ENCODE measurements at places on chromosomes 3 and 15.

GRCh38 chr3:98519351-98519750, 3.4 kb downstream of the CLDND1 start:
- DNase-seq, result no peak

DNA sequence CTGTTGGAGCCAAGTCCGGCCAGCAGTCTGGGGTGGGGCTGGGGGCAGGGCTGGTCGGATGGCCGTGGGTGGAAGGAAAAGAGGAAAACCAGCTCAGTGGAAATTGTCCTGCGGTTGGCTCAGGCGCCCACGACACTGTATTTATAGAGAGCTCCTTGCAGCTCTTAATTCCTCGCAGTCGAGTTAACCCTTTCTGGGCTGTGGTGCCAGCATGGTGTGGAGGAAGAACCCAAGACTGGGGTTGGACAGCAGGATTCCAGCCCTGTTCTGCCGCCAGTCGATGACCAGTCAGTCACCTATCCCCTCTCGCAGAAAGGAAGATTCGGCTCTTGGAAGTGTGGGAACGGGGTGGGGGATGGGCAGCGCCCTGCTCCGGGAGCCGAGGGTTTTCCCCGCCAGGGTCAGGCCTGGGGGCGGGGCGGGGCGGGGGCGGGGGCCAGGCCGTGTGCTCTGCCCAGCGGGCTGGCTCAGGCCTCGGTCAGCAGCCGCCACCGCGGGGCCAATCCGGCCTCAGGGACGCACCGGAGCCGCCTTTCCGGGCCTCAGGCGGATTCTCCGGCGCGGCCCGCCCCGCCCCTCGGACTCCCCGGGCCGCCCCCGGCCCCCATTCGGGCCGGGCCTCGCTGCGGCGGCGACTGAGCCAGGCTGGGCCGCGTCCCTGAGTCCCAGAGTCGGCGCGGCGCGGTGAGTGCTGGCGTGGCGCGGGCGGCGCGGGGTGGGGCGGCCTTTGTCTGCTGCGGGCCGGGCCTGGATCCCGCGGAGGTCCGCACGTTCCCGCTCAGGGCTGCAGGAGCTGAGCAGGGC, at the start of gene CD276:
CD276 (plus strand) TSS at position 607 of the 804 bp plus-strand sequence. CDS start 15,257 bp downstream, outside the sequence.
- DNase-seq, result no peak

- no peak for DNase-seq
These were observed 19.6 kb upstream of the CHMP2B start for GRCh38 chr3:87207460-87207859.

GRCh38 chr15:70262591-70263274, 165.0 kb upstream of the TLE3 start:
- DNase-seq, result no peak

GRCh38 chr3:12835052-12835665, 6.2 kb downstream of the RPL32 start:
- DNase-seq, result no peak

- DNase-seq, result peak; percentile 21
These were observed 34.3 kb downstream of the CRTC3 start for GRCh38 chr15:90564051-90564450.

GRCh38 chr15:71096676-71097075, 18.6 kb upstream of the THSD4 start:
- DNase-seq, result no peak

DNA sequence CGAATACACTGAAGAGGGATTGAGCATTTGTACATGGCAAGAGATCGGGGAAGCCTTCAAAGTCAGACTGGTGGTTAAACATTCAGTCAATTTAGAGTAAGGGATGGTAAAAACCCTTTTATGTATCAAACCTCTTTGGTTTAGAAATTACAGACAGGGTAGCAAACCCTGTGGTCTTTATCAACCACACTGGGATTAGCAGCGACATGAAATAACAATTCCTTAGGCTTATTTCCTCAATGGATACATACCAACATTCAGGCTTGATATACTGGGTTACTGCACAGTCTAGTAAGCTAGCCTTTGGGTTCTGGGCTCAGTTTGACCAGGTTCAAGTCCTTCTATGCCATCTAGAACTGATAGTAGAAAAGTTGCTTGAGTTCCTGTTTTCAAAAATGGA, 127.4 kb downstream of the THRB start:
- DNase-seq, result no peak

- DNase-seq, result no peak
These were observed 66.4 kb downstream of the SCN5A start for GRCh38 chr3:38582941-38583645.

- no peak for DNase-seq
These were observed 15.2 kb downstream of the PHLDB2 start for GRCh38 chr3:111874177-111874820.

- DNase-seq, result no peak
These were observed 34.9 kb downstream of the SMAD3 start for GRCh38 chr15:67100124-67100791.

DNA sequence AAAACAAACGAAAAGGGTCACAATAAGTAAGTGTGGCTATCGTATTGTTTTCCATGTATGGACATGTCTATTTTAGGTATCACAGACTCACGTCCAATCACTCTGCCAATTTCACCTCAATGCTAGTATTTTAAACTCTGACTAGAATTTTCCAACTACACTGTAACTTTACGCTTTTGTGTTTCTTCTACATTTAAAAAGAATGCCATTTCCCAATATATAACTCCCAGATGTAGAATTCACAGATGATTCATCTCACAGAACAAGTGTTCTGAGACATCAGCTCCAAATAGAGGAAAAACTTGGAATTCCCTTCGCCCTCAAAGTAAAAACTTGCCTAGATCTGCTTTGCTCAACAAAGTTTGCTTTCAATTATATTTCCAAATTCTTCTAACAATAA, 14.2 kb downstream of the LRIG1 start:
- no peak for DNase-seq

- DNase-seq, result no peak
These were observed 76.5 kb downstream of the HMG20A start for GRCh38 chr15:77497110-77497737.

GRCh38 chr3:49399461-49399860, 12.3 kb downstream of the RHOA start:
- DNase-seq, result no peak

DNA sequence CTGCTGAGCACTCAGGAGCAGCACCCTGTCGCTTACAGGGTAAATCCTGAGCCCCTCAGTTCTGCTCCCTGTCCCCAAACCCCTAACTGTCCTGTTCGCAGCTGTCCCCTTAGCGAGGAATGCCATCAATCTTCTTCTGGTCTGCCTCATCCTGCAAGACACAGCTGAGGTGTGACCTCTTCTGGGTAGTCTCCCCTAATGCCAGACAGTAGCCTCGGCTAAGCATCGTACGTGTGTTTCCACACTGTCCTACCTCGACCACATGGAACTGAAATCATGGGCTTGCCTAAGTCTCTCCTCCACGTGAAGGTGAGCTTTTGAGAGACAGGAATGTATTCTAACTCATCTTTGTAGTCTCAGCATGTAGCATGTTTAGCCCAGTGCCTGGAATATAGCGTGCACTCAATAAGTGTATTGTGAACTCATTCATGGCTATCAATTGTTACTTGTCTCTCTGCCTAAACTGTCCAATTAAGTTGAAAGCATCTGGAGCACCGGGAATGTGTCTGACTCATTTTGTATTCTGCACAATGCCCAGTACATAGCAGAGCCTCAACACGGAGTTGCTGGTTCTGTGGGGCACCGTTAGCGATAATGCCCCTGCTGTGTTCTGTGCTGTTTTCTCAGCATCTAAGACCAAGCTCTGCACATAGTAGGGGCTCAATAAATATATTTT, 90.2 kb downstream of the HES1 start:
- no peak for DNase-seq

- DNase-seq, result no peak
These were observed 39.6 kb downstream of the ZNF860 start for GRCh38 chr3:32021155-32021554.

GRCh38 chr15:74443100-74443909, 9.5 kb upstream of the SEMA7A start:
- DNase-seq, result no peak

- no peak for DNase-seq
These were observed 654.0 kb upstream of the NR2F2 start for GRCh38 chr15:95676500-95676899.

- DNase-seq, result no peak
These were observed 65.7 kb downstream of the SLC12A8 start for GRCh38 chr3:125146626-125147490.

DNA sequence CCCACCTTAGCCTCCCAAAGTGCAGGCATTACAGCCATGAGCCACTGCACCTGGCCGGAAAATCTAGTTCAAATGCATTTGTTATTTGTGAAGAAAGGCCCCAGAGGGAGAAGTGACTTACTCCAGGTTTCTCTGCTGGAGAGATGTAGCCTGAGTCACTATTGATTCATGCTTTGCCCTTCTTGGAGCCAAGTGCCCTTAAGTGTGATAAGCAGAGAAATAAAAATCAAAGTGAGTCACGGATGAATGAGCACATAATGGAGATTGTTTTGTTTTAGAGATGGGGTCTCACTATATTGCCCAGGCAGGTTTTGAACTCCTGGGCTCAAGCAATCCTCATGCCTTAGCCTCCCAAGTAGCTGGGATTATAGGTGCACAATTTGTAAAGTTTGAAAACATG, 33.1 kb downstream of the CDC25A start:
- DNase-seq, result no peak

DNA sequence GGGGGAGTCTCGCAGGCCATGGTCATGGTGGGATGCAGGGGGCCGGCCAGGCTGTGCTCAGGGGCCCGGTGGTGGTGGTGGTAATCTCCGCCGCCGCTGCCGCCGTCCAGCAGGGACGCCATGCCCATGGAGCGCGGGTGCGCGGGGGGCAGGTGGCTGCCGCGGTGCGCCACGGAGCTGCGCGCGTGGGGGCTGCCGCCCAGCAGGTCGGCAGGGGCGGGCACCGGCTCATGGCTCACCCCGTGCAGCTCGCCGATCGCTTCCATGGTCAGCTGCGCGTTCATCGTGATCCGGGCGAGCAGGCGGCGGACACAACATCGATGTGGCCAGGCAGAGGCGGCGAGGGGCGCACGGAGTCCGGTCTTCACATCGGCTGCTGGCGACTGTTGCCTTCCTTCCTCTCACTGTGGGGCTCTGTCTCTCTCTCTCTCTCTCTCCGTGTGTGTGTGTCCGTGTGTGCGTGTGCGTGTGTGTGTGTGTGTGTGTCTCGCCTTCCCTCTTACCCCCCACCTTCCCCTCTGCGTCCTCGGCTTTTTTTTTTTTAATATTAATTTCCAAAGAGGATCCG, 451 bp downstream of the ONECUT1 start:
- no peak for DNase-seq

DNA sequence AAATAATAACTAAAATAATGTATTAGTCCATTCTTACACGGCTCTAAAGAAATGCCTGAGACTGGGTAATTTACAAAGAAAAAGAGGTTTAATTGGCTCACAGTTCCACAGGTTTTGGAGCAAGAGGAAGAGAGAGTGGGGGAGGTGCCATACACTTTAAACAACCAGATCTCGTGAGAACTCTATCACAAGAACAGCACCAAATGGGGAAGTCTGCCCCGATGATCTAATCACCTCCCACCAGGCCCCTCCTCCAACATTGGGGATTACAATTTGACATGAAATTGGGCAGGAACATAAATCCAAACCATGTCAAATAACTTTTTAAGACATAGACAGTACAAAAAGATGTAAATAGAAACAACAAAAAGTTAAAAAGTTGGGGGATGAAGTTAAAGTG, 63.2 kb downstream of the ILDR1 start:
- no peak for DNase-seq

DNA sequence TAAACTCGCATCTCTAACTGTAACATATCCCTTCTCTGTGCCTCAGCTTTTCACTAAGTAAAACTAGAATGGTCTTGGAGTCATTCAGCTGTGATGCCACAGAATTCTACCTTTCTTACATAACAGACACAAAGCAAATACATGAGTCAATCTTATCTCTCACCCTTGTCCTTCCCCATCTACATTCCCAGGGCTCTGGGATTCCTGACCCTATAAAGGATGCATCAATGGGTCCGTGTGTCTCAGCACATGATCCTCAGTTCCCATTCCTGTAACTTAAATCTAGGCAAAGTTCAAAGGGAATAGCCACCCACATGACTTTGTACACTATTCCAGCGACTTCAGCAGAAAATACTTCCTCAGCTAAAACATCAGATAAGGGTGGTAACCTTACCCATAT, 11.8 kb upstream of the ARL8B start:
- no peak for DNase-seq

GRCh38 chr3:71752831-71753700, 589 bp upstream of the GPR27 start:
- no peak for DNase-seq

- no peak for DNase-seq
These were observed 76.7 kb downstream of the AAGAB start for GRCh38 chr15:67177752-67178151.

GRCh38 chr3:147838652-147839051, 429.5 kb downstream of the ZIC1 start:
- DNase-seq, result no peak

DNA sequence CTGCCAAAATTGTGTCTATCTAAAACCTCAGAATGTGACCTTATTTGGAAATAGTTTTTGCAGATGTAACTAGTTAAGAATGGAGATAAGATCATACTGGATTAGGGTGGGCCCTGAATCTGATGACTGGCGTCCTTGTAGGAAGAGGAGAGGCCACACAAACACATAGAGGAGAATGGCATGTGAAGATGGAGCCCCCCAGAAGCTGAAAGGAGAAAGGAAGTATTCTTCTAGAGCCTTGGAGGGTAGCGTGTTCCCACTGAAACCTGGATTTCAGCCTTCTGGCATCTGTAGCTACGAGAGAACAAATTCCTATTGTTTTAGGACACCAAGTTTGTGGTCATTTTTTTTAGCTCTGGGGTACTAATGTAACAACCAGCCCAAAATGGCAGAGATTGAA, 423.0 kb upstream of the TPM1 start:
- no peak for DNase-seq

GRCh38 chr3:129058441-129059200, 2.0 kb upstream of the GP9 start:
- DNase-seq, result peak; percentile 27

GRCh38 chr15:58139989-58140522, 1.9 kb downstream of the AQP9 start:
- no peak for DNase-seq

DNA sequence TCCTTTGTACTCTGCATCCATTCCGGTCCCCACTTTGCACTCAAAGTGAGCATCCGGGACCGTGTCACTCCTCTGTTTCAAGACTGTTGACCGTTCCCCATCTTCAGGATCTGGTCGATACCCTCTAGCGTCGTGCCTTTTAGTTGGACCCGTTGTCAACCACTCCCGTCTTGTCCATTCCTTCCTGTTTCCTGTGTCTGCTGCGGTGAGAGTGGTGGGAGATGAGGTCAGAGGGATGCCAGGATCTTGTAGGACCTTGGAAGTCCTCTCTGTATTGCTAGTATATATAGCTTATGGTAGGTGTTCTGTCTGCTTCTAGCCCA, 624 bp downstream of the BRK1 start:
- DNase-seq, result peak; percentile 37

DNA sequence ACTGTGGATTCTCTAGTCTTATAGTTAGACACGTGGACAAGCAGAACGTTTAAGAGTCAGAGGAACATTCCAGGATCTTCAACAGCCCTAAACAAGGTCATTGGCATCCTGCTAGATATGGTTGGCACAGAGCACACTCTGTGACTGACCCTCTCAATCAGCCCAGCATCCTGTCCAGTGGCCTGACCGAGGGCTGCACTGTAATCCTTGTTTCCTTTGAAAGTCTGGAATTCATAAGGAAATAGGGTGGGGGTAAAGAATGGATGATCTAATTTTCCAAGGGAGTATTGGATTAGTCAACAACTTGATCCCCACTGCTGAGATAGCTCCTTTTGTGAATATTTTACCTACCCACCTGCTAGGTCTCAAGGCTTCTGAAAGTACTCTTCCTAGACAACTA, 94.5 kb upstream of the DLG1 start:
- DNase-seq, result no peak

Data from activated CD4-positive, alpha-beta T cell treated with anti-CD3 and anti-CD28 coated beads, Interleukin-10, Interleukin-2, amounts not matched to agents 100 ng/mL and 50 ng/mL, durations not matched to agents 16 hours and 8 hours (primary cell).